ENCODE measurements at places on chromosomes 6 and 20.

DNA sequence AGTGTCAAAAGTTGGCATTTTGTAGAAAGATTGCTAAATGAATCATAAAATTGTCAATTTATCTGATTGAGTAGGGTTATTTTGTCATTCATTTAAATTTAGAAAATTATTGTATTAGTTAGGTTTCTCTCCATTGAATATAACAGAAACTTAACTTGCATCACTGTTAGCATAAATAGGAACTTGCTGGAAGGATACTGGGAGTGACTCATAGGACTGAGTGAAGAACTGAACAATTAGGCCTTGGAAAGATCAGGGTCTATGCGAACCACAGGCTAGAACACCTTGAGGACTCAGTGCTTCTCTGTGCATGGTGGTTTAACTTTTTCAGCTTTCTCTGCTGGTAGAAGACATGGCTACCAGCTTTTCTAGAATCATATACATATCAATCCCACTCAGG, 67.7 kb upstream of the IFNGR1 start:
- DNase-seq: no peak

DNA sequence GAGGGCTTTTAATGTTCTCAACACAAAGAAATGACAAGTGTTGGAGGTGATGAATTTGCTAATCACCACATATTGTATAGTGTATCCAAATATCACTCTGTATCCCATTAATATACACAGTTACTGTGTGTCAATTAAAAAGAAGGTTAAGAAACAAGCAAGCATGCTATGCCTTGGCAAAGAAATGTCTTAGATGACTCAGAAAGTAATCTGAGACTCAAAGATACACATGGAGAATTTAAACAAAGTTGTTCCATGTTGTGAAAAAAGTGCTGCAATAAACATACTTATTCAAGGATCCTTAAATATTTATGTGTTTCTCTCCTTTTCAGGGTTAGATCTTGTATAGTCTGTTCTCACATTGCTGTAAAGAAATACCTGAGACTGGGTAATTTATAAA, 300.9 kb downstream of the DHX35 start:
- DNase-seq: no peak

DNA sequence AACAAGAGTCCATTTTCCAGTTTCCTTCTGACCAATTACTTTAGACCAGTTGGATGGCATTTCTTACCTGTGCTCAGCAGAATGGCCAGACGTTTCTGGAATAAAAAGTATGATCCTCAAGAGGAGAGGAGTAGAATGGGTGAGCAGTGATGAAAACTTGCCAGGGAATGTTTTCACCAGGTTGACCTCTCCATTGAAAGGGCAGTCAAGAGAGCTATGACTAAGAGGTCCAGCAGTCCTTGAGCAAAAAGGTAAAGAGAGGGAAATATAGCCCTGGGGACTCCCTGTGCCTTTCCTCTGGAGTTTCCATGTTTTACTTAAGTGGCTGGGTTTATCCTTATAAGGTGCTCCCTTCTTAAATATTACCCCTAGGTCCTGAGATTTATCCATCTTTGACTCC, 210.9 kb downstream of the TBX18 start:
- no peak for DNase-seq

- no peak for DNase-seq
Measured at GRCh38 chr6:107618672-107619071, 128.8 kb downstream of the SOBP start.

DNA sequence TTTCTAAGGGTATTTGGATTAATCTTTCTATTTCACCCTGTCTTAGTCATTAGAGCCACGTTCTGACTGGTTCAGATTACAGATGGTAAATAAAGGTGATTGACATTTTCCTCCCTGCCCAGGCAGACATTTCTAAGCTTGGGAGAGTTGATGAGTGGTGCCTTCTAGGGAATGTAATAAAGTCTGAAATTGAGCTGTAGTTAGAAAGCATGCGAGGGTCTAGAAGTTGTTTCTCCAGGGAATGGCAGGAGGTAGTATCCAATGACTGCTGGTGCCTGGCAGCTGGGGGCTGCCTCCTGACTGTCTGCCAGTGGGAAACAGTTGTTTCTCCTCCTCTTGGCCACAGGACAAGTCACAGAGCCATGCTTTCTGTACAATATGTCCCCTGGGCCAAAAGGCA, 14.6 kb downstream of the EDN3 start:
- no peak for DNase-seq

- no peak for DNase-seq
Measured at GRCh38 chr6:111687652-111688051, 82.0 kb upstream of the TRAF3IP2 start.
